Astrocyte of the spinal cord (primary cell): ENCODE measurements at places on chromosomes 3 and 15.

- no peak for DNase-seq
Measured at GRCh38 chr3:54283470-54283869, 161.1 kb downstream of the CACNA2D3 start.

DNA sequence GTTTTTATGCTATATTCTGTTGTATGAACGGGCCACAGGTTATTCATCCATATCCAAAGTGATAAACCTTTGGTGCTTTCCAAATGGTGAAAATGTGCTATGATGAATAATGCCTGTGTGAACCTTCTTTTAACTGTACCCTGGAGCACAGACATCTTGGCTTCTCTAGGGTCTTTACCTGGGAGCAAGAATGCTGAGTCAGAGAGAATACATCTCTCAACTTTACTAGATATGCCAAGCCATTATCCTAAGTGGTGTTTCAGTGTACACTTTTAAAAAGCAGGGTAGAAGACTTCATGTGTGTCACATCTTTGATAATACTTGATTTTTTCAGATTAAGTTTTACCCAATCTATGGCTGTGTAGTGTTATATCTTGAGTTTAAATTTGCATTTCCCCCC, 23.5 kb upstream of the XYLB start:
- no peak for DNase-seq

DNA sequence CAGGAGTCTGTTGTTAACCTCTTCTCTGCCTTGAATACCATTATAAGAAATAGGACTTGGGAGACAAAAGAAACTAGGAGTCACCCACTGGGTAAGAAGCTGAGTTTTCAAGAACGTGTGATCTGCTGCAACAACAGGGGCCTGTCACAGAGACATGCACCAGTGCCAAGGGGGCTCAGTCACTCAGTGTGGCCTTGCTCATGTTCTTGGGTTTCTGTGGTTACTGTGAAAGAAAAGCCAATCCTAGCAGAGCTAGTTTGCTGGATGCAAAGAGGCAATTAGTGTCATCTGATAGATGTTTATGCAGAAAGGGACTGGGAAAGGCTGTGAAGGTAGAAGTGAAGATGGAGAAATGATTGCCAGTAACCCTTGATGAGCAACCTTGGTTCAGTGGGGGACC, 126.3 kb downstream of the IQCH start:
- no peak for DNase-seq

DNA sequence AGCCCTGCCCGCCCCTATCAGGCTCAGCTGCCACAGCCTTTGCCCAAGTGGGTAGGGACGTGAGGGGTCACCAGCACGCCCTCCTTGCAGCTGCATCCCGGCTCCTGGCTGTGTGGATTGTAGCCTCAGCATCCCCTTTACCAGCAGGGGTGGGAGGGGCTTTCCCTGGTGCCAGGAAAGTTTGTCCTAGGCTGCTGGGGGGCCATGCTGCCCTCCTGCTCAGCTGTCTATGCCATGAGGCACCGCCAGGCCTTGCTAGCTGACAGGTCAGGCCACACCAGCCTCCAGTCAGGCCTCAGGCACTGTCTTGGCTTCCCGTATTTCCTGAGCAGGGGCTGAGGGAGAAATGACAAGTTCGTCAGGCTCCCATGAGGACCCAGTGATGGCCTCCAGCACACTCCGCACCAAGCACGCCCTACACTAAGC, 32.3 kb downstream of the TKT start:
- no peak for DNase-seq

DNA sequence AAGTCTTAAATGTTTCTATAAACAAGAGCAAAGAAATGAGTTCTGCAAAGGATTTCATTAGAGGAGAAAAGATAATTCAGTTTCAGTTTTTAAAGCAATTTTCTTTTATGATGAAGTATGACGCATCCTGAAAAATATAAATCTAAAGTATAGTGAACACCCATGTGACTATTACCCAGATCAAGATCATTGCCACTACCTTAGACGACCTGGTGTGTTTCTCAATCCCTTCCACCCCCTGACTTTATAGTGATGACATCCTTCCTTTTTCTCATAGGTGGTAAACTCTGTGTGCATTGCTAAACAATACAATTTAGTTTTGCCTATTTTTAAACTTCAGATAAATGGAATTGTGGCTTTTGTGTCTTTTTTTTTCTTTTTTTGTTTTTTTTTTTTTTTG, 8.4 kb downstream of the STT3B start:
- no peak for DNase-seq

DNA sequence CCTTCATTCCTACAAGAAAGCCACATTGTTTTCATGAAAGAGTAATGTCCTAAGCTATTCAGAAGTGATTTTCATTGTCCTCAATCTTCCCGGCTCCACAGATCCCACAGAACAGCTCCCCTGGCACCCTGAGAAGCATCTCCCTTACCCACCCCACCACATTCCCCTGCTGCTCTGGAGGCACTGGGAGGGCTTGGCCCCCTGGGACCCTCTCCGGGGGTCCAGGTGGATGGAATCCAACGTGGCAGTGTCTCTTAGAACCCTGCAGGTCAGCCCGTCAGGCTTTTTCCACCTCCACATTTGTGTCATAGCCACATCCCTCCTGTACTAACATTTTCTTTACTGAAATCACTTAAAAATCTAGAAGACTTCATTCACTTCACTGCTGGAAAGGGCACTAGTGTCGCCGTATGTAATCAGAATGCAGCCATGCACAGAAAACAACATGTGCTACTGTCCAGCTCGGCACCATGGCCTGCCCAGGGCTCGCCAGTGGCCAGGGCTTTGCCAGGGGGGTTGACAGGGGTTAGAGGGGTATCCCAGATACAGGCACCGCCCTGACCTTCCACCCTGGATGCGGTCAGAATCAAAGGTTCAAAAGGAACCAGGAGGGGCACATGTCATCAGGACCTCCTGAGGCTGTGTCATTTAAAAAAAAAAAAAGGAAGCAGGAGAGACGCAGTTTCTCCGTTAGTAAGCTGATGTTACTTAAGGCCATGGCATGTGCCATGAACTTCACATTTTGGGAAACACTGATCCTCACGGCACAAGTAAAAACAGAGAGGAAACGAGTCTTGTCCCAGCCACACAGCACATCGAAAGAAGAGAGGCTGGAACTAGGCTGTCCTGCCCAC, 106.3 kb downstream of the LSM3 start:
- DNase-seq, result no peak

DNA sequence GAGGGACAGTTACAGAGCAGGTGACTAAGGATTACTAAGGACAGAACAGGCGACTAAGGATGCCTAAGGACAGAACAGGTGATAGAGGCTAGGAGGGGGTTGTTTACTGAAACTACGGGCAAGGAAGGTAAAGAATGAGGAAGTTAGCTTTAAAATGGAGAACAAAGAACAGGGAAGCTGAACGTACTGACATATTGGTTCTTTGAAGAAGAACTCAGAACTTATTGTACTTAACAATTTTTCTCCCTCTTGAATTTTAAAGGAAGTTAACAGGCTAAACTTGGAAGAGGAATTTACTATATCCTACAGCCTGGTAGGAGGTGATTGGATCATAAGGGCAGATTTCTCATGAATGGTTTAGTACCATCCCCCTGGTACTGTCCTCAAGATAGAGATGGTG, 290.2 kb downstream of the SHQ1 start:
- DNase-seq, result no peak

- DNase-seq, result no peak
Measured at GRCh38 chr3:65532749-65533148, 506.0 kb downstream of the MAGI1 start.

GRCh38 chr3:141355242-141355641, 13.1 kb upstream of the ZBTB38 start:
- DNase-seq, result no peak

- DNase-seq, result peak; percentile 13
Measured at GRCh38 chr3:74122281-74122680, 492.2 kb downstream of the CNTN3 start.

DNA sequence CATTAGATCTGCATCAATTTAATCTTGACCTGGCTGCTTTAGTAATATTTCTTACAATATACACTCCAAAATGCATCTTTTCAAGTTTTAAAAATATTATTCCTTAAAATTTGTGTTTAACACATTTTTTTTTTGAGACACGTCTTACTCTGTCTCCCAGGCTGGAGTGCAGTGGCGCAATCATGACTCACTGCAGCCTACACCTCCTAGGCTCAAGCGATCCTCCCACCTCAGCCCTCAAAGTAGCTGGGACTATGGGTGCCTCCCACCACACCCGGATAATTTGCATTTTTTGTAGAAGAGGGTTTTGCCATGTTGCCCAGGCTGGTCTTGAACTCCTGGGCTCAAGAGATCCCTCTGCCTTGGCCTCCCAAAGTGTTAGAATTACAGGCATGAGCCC, 73.6 kb downstream of the ETV5 start:
- DNase-seq, result no peak

DNA sequence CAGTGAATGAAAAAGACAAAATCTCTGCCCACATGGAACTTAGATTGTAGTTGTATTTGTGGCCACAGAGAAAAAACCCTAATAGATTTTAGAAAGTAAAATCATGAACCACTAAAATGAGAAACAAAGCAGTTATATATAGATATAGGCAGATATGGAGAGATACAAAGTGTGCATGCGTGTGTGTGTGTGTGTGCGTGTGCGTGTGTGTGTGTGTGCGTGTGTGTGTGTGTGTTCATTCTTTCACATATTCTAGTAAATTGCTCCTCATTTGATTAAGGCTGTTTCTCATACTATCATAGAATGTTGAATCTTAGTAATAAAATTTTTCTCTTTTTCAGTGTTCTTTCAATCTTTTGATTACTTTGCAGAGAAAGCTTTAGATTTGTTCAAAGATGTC, 118.6 kb downstream of the DNAJB8 start:
- no peak for DNase-seq

DNA sequence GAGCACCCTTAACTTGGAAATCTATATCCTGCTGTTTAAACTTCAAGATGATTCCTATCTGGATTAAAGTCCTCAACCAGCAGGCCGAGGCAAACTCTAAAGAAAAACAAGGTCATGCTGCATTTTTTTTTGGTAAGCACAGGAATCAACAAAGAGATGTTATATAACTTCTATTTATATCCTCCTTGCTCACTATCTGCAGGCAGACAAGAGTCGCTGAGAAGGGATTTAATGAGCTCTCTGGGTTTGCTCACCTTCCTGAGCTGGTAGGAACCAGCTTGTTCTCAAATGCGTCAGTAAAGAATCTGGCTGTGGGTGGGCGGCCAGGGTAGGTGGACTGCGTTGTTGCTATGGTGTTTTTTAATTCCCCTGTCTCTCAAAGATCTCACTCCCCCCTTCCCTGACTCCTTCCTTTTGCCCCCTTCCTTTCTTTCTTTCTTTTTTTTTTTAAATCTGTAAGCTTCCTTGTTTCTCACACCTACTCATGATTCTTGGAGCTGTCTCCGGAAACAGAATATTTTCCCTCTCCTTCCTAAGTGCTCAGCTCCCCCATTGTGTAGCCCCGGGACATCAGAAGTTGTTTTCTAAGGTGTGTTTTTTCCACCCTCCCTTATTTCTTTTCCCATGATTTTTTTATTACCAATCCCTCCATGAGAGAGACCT, 228.8 kb upstream of the BHLHE40 start:
- DNase-seq, result no peak

- no peak for DNase-seq
Measured at GRCh38 chr3:10223676-10224639, 24.3 kb upstream of the TATDN2 start.

DNA sequence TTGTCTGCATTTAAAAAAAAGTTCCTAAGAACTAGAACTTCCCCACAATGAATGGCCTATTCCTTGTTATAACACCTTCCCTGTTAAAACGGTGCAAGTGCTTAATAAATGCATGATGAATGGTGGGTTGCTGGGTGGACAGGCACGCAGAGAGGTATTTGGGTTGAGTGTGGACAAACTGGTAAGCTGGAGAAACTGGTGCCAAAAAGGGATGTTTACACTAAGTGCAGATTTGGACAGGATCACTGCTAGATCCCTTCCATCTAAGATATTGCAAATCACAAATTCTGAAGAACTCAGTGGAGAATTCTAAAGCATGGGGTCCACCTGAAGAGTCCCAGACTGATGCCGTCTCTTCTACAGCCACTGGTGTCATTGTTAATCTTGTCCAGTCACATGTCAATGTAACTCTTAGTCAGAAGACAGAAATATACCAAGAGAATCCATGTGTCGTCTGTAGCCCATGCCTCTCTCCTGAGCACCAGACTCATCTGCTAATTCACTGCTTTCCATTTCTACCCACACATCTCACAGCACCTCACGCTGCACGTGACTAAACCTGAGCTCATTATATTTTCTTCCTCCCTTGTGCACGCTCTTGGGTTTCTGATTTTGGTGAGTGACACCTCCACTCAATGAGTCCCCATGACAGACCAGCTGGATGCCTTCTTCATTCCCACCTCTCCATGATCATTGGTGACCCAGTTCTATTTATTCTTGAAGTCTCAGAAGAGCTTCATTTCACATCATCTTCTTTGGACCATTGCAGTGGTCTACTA, 328.9 kb downstream of the THSD4 start:
- DNase-seq, result no peak

DNA sequence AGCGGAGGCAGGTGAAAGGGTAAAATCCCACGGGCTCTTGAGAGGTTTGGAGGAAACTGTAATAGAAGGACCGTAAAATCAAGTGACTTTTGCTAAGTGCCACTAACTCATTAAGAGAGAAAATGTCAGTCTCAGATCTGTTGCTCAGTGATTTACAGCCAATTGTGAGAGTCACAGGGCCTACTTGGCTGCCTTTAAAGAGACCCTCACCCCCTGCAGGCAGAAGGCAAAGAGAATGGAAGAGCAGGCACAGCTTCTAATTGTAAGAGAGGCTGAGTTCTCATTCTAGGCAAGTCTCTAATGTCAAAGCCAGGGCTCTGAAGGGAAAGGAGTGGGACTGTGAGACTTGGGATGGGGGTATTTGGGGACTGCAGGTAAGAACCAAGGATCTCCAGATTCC, 9.3 kb upstream of the SYNM start:
- DNase-seq, result no peak

GRCh38 chr3:17243621-17244020, 358.9 kb downstream of the PLCL2 start:
- DNase-seq, result no peak

DNA sequence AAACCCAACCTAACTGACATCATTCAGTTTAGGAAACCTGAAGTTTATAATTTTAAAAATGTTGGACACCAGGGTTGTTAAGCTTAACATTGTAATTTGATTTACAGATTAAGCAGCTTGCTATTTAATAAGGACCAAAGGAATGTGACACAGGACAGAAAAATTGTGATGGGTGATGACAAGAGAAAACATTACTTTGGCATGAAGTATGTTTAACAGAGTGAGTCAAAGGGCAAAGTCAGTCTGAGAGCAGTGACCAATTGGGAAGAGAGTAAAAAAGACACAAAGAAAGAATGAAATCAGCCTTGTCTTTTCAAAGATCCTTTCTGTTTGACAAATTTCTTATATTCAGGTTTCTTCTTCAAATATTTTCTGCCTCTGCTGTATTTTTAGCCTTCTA, 1301.6 kb downstream of the SI start:
- DNase-seq, result no peak

DNA sequence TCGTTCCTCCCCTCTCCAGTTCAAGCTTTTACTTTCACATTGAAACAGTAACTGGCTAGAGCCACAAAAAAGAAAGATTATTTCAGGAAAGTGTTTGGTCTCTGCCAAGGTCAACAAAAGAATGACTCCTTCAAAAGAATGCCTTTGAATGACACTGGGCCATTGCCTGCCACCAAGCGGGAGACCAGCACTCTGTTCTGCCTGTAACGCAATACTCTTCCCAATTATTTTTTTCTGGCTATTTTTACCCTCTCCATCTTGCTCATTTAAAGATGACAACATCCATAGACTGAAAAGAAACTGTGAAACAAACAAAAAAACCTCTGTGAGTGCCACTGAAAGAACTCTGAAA, 37.3 kb downstream of the EHHADH start:
- peak; percentile 52 for DNase-seq

GRCh38 chr3:177329854-177330253, 132.6 kb upstream of the TBL1XR1 start:
- no peak for DNase-seq

- no peak for DNase-seq
Measured at GRCh38 chr15:74798388-74799254, 14.0 kb upstream of the LMAN1L start.
